ENCODE measurements at places on chromosomes 4 and X.

GRCh38 chr4:55183926-55184599, 58.7 kb upstream of the KDR start:
- no peak overlapping the region for H3K4me3 ChIP-seq
- H3K27me3 ChIP-seq: no peaks in the 10 kb centered on the region
- H3K27ac ChIP-seq: no peak overlapping the region
- no peak for DNase-seq
- peaks cover 69% of the 10 kb centered on the region for H3K4me1 ChIP-seq

GRCh38 chr4:176001151-176002006, 64.3 kb upstream of the WDR17 start:
- DNase-seq: peak; percentile 79
- no peaks in the 10 kb centered on the region for H3K36me3 ChIP-seq
- H3K27me3 ChIP-seq: peaks cover 24% of the 10 kb centered on the region

GRCh38 chr4:72375073-72375736, 193.8 kb downstream of the ADAMTS3 start:
- no peaks in the 10 kb centered on the region for H3K4me1 ChIP-seq
- H3K27me3 ChIP-seq: no peaks in the 10 kb centered on the region
- no peak overlapping the region for H3K27ac ChIP-seq

DNA sequence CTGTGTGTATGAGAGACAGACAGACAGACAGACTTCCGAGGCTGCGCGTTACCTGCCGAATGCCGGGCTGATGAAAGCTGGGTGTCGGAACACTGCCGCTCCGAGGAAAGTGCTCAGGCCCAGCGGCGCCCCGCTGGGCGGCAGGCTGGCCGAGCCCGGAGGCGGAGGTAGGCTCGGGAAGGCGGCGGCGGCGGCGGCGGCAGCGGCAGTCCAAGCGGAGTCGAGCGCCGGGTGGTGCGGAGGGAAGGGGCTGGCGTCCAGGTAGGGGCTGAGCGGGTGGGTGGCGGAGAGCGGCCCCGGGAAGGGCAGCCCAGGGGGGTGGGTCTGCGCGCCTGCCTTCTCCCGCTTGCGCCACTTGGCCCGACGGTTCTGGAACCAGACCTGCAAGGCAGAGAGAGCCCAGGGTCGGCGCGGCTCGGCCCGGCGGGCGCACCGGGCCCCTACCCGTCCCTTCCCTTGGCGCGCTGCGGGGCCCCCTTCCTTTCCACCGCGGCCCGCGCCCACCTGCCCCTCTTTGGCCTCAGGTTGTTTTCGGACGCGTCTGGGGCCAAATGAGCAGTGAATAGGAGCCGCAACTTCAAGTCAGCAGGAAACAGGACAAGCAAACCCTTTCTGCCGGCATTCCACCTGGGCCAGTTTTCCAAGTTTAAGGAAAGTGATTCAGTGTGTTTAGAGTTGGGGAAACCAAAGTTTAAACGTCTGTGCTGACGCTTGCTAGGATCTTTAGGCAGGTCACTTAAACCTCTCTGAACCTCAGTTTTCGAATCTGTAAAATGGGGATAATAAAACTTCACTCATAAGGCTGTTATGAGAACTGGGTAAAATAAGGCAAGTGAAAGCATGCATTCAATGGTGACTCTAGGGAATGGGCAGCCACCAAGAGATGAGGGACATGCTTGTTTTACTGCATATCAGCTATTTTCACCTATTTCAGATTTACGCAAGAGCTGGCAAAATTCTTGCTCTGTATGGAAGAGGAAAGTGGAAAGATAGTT, 8.4 kb downstream of the ARX start:
- H3K27me3 ChIP-seq: peaks cover 98% of the 10 kb centered on the region
- DNase-seq: peak; percentile 62
- no peaks in the 10 kb centered on the region for H3K36me3 ChIP-seq
- H3K4me3 ChIP-seq: no peak overlapping the region
- peaks cover 24% of the 10 kb centered on the region for H3K4me1 ChIP-seq

DNA sequence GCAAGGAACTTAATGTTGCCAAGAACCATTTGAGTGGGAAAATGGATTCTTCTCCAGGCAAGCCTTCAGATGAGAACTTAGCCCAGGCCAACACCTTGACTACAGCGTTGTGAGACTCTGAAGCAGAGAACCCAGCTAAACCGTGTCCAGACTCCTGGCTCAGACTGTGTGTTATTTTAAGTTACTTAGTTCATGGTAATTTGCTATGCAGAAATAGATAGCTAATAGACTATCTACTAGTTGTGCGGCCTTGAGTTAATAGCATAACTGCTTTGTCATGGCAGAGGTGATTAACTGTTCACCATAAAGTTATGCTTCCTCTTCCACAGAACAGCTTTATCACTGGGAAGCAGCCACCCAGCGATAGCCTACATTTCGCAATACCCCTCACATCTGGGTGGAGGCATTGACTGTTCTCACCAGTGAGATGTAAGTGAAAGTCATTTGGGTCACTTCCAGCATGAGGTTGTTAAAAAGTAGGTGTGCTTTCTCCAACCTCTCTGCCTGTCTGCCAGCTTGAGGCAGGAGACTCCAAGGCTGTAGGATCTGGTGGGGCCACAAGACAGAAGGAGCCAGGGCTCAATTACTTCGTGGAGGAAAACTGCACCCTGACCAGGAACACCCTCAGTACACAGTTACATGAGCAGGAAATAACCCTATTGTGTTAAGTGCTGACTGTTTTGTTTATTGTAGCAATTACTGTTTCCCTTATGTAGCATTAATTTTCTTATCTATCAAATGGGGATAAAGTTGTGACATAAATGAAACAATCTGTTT, 94.2 kb downstream of the GPAT3 start:
- DNase-seq: no peak
- H3K4me3 ChIP-seq: no peak overlapping the region
- H3K4me1 ChIP-seq: peaks cover 52% of the 10 kb centered on the region
- H3K27me3 ChIP-seq: peaks cover 3% of the 10 kb centered on the region

DNA sequence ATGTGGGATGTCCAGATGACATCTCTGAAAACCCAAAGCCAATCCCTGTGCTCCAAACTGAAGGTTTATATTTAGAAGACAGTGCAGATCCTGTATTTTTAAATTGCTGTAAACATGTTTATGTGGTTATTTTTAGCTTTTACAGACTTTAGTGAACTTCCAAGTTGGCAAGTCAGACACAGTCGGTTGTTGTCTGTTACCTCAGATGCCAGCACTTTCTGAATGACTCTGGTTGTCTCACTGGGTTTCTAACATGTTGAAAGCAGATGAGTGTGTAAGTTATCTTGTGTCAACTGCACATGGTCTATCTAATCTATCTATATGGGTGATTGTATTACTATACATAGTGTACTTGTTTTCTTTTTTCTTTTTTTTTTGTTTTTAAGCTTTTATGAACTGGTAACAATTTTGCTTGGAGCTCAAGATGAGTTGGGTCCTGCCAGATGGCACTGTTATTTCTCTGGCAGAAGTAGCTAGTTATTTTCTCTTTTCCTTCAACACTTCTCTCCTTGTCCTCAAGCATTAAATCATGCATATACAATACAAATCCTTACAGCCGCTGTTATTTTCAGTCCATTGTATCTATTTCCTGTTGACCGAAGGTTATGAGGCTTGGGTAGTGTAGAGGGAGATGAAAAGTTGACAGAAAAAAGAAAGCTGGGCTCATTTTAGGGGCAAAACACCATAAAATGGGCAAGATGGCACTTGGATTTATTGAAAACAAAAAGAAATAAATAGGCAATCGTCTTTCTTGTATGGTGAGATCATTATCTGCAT, 66.3 kb downstream of the GAB1 start:
- no peak overlapping the region for H3K4me3 ChIP-seq
- H3K27ac ChIP-seq: no peak overlapping the region
- no peaks in the 10 kb centered on the region for H3K36me3 ChIP-seq
- H3K27me3 ChIP-seq: no peaks in the 10 kb centered on the region
- no peak for DNase-seq

- no peak overlapping the region for H3K27ac ChIP-seq
- H3K36me3 ChIP-seq: peaks cover 12% of the 10 kb centered on the region
- H3K4me1 ChIP-seq: peaks cover 21% of the 10 kb centered on the region
- H3K27me3 ChIP-seq: no peaks in the 10 kb centered on the region
- H3K4me3 ChIP-seq: no peak overlapping the region
Measured at GRCh38 chr4:173212379-173212778, 43.8 kb downstream of the GALNT7 start.

DNA sequence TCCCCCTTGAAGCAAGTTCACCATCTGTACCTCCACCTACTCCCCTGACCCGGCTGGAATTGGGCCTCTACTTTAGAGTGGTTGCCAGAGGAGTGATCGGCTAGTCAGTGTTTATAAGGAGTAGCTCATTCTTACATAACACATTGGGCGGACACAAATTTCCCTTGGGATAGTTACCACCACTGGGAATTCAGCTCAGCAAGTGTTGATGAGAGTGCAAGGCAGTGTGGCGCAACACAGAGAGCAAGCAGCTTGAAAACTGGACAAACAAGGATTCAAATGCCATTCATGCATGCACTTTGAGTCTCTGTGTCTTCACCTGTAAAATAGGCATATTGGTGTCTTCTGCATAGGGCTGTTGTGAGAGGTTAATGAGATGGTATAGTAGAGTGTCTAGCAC, 92.7 kb downstream of the STK32B start:
- H3K27me3 ChIP-seq: peaks cover 34% of the 10 kb centered on the region
- no peaks in the 10 kb centered on the region for H3K36me3 ChIP-seq
- no peak for DNase-seq
- peaks cover 6% of the 10 kb centered on the region for H3K4me1 ChIP-seq

GRCh38 chrX:110381216-110381615, 22.6 kb downstream of the RTL9 start:
- H3K27me3 ChIP-seq: peaks cover 3% of the 10 kb centered on the region
- no peak for DNase-seq
- no peaks in the 10 kb centered on the region for H3K36me3 ChIP-seq
- no peak overlapping the region for H3K4me3 ChIP-seq
- H3K27ac ChIP-seq: no peak overlapping the region

DNA sequence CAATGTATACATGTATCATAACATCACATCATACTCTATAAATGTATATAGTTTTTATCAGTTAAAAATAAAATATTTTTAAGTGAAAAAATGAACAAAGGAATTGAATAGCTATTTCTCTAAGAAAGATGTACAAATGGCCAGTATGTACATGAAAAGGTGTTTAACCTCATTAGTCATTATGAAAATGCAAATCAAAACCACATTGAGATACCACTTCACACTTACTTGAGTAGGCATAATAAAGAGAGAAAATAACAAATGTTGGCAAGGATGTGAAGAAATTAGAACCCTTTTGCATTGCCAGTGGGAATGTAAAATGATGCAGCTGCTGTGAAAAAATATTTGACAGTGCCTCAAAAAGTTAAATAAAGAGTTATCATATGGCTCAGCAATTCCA, 95.5 kb downstream of the IRS4 start:
- no peak for DNase-seq
- H3K4me3 ChIP-seq: no peak overlapping the region
- H3K27me3 ChIP-seq: peaks cover 2% of the 10 kb centered on the region
- H3K27ac ChIP-seq: no peak overlapping the region
- no peaks in the 10 kb centered on the region for H3K4me1 ChIP-seq
- peaks cover 93% of the 10 kb centered on the region for H3K36me3 ChIP-seq

DNA sequence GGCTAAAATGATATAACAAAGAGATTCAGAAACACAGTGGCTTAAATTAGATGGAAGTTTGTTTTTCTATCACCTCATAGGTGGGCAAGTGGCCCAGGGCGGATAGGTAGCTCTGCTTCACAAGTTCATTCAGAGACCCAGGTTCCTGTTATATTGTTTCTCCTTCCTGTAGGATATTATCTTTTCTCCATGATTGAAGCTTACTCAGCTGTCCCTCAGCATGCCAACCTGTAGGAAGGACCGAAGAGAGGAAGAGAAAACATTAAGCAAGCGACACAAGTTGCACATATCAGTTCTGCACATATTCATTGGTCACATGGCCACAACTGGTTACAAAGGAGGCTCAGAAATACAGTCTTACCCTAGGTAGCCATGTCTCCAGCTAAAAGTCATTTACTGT, 6.9 kb downstream of the KLHL5 start:
- H3K36me3 ChIP-seq: no peaks in the 10 kb centered on the region
- peaks cover 9% of the 10 kb centered on the region for H3K4me1 ChIP-seq
- no peak for DNase-seq
- H3K27ac ChIP-seq: no peak overlapping the region

DNA sequence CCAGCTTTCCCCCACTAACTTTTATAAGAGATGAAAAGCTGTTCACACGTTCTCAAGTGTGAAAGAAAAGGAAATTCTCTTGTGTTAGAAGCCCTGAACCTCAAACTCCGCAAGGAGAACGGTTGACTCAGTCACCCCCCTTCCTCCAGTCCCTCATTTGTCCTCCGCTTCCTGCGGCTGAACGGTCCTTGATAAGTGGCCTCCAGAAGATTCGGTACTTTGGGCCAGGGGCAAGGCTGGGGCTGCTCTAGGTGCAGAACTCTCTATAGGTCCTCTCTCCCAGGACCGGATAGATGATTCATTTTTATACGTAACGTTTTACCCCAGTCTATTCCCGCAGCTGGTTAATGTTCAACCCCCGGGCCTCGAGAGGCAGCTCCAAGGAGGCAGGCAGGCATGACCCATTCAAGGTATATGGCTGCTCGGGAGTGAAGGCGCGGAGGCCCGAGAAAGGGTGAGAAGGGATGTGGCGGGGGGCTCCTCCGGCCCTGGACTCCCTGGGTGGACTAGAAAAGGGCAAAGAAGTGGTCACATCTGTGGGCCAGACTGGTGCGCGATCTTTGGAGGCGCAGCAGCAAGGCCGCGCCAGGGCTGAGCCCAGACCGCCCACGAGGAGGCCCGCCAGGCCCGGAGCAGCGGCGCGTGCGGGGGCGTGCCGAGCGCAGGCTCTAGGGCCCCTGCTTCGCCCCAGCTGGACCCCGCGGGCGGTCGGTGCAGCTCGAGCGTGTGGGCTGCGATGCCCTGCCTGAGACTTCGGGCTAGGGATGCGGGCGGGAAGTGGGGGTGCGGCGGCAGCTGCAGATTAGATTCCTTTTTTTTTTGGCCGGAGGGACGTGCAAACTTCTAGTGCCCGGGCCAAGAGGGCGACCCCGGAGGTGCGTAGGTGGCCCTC, 11.7 kb downstream of the PITX2 start:
- no peak overlapping the region for H3K27ac ChIP-seq
- H3K4me1 ChIP-seq: peaks cover 78% of the 10 kb centered on the region
- peak overlapping the region; percentile 52 for H3K4me3 ChIP-seq
- peaks cover 69% of the 10 kb centered on the region for H3K27me3 ChIP-seq
- peak; percentile 49 for DNase-seq

- DNase-seq: no peak
- H3K27me3 ChIP-seq: peaks cover 9% of the 10 kb centered on the region
- no peak overlapping the region for H3K27ac ChIP-seq
- no peak overlapping the region for H3K4me3 ChIP-seq
- no peaks in the 10 kb centered on the region for H3K36me3 ChIP-seq
Measured at GRCh38 chrX:133185119-133185518, 33.0 kb downstream of the TFDP3 start.

- H3K4me1 ChIP-seq: no peaks in the 10 kb centered on the region
- H3K27me3 ChIP-seq: no peaks in the 10 kb centered on the region
- no peak overlapping the region for H3K4me3 ChIP-seq
Measured at GRCh38 chr4:109465069-109465468, 31.5 kb downstream of the SEC24B start.
